RPMI7951 (cell line): ENCODE measurements at places on chromosomes 3 and 15. TPM values are rescaled to one million over a fixed set of nuclear protein-coding genes. Genes with fewer than 3 reads are reported as not detected.

The SELENOS gene
- total RNA-seq = 111 and 145 TPM in 2 replicates

The TIGIT gene
- not detected in 2 replicates for total RNA-seq

The GOLGA6A gene
- not detected in 2 replicates for total RNA-seq

The SAMMSON gene
- 0.48 and 0.78 TPM in 2 replicates for total RNA-seq

The FGD5 gene
- total RNA-seq = 5.3 and 7.9 TPM in 2 replicates

The CCDC39 gene
- total RNA-seq = not detected in 2 replicates

The NLGN1 gene
- total RNA-seq = 0.39 and 0.48 TPM in 2 replicates
